Stimulated activated CD4-positive, alpha-beta T cell treated with anti-CD3 and anti-CD28 coated beads, Interleukin-1b, Interleukin-23, amount 100 ng/mL, for 1 hour (primary cell): ENCODE measurements at places on chromosomes 7 and 10.

DNA sequence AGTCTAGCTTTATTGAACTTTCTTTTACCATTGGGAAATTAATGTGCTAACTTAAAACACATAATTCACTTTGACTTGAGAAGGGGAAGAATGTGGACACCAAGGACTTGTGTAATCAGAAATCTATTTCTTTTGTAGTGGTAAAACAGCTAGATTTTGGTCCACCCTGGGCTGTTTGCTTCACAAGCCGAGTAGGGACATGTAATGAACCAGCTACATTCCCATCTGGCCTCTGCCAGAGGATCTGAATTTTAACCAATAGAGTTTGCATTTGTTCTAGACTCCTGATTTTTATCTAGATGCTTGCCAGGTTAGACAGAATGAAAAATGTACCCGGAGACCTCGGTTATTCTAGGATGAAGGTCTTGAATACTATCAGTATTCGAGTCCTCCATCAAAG, 1.9 kb downstream of the CACNB2 start:
- DNase-seq: no peak

GRCh38 chr7:108589199-108589598, 19.5 kb downstream of the DNAJB9 start:
- no peak for DNase-seq

GRCh38 chr10:113414543-113414942, 138.3 kb upstream of the HABP2 start:
- no peak for DNase-seq

DNA sequence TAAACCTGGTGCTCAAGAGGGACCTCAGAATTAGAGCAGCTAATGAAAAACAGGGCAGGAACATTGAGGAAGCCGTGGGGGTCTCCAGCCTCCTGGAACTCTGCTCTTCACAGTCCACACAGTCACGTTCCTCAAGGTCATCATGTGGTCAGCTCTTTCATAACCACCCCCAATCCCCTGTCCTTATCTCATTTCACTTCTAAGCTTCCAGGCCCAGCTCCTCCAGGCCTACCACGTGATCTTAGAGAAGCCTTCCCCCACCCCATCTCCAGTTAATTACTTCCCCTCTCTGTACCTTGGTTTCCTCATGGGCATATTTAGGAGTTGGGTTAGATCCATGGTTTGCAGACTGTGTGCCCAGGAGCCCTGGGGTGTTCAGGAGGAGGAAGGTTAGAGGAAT, 106.4 kb upstream of the TCF7L2 start:
- DNase-seq: no peak

DNA sequence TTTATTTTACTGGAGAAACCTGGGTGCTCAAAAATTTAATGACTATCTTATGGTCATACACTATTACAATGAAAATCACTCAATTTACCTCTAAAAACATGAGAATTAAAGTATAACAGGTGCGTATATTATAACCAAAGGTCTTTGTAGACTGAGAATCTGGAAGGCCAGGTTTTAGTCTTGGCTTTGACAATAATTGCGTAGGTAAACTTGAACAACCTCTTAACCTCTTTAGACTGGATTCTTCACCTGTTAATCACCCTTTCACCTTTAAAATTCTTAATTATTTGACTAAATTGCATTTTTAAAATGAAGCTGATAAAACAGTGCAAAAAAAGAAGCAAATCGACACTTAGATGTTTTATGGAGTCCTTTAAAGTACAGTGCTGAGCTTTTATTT, 156.1 kb downstream of the SEMA3E start:
- no peak for DNase-seq

- no peak for DNase-seq
Observed at GRCh38 chr10:124493214-124493882, 31.7 kb downstream of the LHPP start.

GRCh38 chr7:111014079-111014478, 76.8 kb upstream of the LRRN3 start:
- no peak for DNase-seq

DNA sequence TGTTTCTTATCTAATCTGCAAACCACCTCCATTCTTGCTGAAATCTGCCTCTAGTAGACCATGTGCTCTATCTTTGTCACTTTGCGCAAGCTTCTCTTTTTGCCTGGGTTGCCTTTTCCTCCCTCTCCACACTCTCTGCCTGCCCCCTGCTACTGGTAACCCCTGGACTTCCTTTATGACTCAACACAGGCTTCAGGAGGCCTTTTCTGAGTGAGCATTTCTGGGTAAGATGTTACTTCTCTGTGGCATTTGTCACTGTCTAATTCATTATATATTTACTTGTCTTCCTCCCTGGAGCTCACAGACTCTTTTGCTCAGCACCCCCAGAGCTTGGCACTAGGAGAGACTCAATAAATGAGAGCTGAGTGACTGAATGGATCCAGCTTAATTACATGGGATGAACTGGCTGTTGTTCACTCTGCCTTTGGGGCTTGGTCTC, 8.4 kb downstream of the GOLGA7B start:
- no peak for DNase-seq

DNA sequence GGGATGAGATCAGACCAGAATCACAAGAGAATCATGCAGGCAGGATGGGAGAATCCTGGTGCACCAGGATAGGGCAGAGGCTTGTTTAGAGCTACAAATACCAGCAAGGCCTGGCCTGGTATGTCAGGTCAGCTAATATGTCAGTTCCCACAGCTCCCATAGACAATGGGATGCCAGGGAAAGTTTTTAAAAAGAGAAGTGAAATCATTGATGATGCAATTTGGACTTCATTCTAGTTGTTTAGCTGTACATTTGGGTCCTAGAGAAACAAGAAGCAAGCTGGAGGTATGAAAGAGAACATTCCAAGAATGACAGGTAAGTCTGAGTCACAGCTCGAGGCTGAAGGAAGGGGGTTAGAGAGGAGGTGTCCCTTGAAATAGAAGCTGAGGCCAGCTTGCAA, 45.2 kb downstream of the GPR141 start:
- no peak for DNase-seq

DNA sequence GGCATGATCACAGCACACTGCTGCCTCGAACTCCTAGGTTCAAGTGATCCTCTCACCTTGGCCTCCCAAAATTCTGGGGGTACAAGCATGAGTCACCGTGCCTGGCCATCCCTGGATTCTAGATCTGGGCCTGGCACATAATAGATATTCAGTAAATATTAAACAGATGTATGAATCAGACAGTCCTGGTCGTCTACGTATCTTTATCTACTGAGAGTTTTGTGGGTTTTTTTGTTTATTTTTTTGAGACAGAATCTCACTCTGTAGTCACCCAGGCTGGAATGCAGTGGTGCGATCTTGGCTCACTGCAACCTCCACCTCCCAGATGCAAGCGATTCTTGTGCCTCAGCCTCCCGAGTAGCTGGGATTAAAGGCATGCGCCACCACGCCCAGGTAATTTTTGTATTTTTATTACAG, 24.3 kb upstream of the ITGB1 start:
- DNase-seq: no peak

DNA sequence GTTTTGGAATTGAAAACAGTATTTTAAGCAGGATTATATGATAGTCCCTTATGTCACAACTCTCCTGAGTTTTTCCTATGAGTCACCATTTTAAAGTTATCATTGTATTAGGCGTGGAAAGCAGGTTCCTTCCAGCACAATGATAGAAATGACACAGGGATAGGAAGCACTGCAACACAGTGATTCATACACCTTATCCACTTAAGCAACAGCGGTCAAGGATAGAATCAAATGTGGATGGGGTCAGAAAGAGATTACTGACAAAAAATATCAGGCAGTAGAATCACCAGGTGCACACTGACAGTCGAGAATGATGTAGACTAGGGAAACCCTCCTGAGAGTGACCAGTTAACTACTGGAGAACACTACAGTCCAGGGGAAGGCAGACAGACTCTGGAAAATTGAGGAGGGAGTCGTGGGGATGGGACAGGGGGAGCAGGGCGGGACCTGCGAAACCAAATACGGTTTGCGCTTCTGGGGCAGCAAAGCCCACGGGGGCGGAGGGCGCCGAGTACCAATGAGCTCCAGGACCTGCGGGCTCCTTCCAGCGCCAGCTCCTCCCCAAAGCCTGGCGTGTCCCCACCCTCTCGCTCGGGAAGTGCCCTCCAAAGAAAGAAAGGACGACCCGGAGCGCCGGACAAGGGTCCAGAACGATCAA, 479 bp downstream of the PNPLA8 start:
- DNase-seq: peak; percentile 3

DNA sequence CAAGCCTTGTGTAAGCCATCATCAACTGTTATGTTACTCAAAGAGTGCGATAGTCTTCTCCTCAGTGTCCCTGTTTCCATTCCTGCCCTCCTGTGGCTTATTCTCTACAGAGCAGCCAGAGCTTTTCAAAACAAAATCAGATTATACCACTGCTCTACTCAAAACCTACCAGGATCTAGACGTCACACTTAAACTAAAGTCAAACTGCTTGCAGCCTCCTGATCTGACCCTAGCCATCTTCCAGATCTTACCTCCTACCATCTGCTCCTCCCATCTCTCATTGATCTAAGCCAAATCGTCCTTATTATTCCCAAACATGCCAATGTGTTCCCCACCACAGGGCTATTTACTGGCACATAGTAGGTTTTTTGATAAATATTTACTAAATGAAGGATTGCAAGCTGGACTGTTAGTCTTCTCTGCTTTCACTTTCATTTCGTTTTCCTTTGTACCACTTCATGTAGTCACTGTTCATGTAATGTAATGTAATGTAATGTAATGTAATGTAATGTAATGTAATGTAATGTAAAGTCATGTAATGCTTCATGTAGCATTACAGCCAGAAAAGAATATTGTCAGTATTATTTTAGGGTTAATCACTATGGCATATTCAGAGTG, 116.1 kb downstream of the GPR37 start:
- DNase-seq: no peak

GRCh38 chr10:78177491-78178185, 144.0 kb downstream of the RPS24 start:
- no peak for DNase-seq

DNA sequence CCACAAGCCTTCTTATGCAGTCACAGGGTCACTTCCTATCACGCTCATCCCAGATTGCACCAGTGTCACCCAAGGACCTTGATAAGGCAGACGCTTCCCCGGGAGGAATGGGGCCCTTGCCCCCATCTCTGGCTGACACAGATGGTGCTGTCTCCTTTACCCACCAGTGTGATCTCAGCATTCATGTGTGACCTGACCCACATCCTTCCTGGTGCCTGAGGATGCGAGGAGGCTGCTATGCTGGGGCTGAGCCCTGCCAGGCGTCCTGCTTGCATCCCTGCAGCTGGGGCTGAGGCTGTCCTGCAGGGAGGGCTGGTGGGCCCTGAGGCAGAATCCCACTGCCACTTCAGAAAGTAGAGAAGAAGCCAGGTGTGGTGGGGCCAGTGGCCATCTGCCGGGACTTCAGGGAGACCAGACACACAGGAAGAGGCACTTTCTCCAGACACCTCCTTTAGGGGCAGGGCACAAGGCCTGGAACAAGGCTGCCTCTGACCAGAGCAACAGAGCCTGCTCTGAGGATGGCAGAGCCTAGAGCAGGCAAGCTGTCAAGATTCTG, 35.3 kb downstream of the RASGEF1A start:
- no peak for DNase-seq

- DNase-seq: no peak
Observed at GRCh38 chr7:1076184-1077072, 11.5 kb upstream of the GPER1 start.

GRCh38 chr10:84613336-84614021, 285.1 kb downstream of the CCSER2 start:
- no peak for DNase-seq

GRCh38 chr10:98429320-98430072, 14.5 kb upstream of the PYROXD2 start:
- no peak for DNase-seq

DNA sequence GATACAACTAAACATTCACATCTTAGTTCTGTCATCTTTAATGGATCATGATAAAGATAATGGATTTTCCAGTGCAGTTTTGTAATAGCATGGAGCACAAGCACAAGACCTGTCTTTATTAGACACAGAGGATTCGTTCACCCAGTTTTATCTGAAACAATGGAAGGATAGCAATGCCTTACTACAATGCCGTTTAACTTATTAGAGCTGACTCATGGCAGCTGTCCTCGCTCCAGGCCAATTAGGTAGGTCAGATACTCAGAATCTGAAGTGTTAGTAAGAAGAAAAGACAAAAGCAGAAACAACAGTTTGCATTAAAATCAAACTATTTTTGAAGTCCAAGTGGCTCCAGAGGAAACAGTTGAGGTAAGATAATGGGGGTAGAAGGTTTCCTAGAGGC, 12.8 kb downstream of the OR13A1 start:
- DNase-seq: no peak

DNA sequence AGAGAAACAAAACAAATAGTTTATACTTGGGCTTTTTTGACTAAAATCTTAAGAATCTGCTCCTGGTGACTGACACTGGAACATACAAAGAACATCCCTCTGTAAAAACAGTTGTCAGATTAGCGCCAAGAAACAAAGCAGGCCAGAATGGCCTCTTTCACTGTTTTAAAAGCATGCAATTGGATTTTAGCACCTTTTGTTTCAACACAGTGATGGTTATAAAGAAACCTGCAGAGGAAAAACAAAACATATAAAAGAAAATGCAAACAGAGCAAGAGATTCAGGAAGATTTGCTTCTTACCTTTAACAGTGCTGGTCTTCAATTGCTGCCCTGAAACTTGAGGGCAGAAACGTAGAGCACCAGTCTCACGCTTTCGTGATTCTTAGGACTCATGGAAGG, 652.2 kb upstream of the KCND2 start:
- DNase-seq: no peak

GRCh38 chr10:71006506-71006905, 118.1 kb upstream of the PCBD1 start:
- DNase-seq: no peak

DNA sequence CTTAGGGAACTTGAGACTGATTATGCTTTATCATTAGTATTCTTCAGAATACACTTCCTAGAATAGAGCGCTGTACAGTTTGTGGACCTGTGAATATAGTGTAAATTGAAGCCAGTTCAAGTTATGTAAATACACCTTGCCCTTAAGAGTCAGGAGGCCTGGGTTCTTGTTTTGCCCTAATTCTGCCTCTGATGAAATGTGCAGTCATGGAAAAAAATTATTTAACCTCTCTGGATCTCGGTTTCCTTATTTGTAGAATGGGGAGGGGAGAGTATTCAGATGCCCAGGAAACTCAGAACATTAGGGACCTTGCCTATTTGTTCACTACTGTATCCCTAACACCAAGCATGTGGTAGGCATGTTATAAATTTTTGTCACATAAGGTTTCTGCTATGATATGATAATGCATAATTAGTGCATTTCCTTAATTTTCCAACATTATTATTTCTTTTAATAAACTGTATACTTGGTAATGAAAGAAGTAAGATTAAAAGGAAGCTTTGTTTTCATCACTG, 1.3 kb downstream of the EXOC6 start:
- no peak for DNase-seq

- no peak for DNase-seq
Observed at GRCh38 chr7:100799037-100799896, 28.1 kb downstream of the EPHB4 start.

- DNase-seq: no peak
Observed at GRCh38 chr10:97633921-97634320, 621 bp upstream of the MORN4 start.

GRCh38 chr7:149610441-149611011, 112.9 kb upstream of the ZNF746 start:
- no peak for DNase-seq

GRCh38 chr10:27621461-27621860, 117.4 kb downstream of the RAB18 start:
- no peak for DNase-seq

GRCh38 chr10:93503075-93503474, 6.7 kb downstream of the CEP55 start:
- DNase-seq: no peak
